Stimulated activated CD4-positive, alpha-beta T cell treated with anti-CD3 and anti-CD28 coated beads, Interleukin-1b, Interleukin-23, amount 100 ng/mL, for 24 hours (primary cell): ENCODE measurements at places on chromosomes 6 and 20.

GRCh38 chr6:127938701-127939100, 37.8 kb upstream of the THEMIS start:
- DNase-seq, result no peak

- no peak for DNase-seq
These were observed 230.2 kb upstream of the PLN start for GRCh38 chr6:118317581-118318563.

DNA sequence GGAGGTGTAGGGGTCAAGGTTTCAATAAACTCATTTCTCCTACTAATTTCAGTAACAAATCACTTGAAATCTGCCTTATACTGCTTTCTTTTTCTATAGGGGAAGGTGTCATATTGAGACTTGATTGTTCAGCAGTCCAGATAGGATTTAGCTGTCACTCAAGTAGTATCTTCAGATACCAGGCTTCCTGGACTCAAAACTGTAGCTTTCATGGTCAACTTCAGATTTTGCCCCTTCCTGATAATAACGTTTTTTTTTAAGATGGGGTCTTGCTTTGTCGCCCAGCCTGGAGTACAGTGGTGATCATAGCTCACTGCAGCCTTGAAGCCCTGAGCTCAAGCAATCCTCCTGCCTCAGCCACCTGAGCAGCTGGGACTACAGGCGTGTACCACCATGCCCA, 77.8 kb downstream of the JAG1 start:
- DNase-seq, result no peak

- DNase-seq, result no peak
These were observed 72.4 kb downstream of the FGD2 start for GRCh38 chr6:37077905-37078296.

- DNase-seq, result no peak
These were observed 78.3 kb downstream of the AKAP7 start for GRCh38 chr6:131213501-131213990.

DNA sequence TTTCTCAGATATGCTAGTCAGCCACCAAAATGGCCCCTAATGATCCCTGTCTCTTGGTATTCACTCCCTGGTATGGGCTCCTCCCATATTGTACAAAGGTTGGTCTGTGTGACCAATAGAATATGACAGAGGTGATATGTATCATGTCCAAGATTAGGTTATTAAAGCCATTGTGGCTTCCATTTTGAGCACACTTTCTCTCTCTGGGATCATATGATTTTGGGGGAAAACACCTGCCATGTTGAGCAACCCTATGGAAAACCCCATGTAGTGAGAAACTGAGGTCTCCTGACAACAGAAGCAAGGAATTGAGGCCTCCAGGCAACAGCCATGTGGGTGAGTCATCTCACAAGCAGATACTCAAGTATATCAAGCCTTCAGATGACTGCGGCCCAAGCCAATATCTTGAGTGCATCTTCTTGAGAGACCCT, 7.1 kb upstream of the ZNF318 start:
- DNase-seq, result no peak

- peak; percentile 42 for DNase-seq
These were observed 97.8 kb downstream of the ANKS1A start for GRCh38 chr6:34986845-34987246.

DNA sequence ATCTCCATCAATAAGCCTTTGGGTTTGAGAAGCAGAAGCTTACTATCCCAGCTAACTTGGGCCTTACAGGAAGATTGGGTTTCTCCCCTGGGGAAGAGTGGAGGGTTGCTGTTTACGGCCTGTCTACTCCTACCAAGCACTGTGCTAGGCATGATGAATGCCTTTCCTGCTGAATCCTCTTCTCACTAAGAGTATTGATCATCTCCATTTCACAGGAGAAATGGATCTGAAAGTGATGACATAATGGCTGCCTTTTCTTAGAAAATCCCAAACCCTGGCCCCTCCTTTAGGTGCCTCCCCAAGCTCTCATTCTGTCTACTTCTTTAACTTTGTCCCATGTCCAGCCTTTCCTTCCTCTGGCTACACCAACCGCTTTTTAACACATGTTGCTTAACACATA, 66.1 kb downstream of the TSHZ2 start:
- DNase-seq, result no peak

DNA sequence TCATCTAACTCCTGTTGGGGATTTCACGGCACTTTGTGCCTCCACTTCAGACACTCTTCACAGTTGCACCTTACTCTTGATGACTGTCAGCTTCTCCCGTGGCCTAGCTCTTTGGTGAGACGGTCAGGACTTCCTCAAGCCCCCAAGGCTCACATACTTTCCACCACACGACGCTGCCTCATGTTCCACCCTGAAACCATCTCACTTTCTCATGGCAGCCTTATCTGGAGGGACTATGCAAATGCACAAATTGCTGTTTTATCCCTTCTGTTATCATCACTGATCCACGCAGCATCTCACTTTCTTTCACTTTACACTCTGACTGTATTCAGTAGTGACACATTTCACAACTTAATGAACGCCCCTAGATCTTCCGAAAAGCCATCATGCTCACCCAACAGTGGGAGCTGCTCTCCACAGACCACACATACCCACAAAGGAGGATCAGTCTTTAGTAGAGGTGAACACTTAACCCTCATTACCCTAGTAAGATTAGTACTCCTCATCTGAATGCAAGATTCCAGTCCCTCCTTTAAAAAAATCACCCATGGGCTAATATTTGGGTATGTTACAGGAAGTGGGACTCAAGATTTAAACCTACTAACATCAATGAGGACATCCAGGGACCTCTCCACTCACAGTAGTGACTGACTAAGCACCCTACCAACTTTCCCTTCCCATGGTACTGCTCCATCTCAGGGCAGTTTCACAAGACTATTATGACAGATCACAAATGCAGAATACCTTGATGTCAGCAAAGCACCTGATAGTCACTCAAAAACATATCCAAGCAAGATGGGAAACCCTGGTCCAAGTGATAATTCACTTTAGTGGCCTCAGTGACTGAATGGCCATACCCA, 35.4 kb downstream of the FYN start:
- no peak for DNase-seq

DNA sequence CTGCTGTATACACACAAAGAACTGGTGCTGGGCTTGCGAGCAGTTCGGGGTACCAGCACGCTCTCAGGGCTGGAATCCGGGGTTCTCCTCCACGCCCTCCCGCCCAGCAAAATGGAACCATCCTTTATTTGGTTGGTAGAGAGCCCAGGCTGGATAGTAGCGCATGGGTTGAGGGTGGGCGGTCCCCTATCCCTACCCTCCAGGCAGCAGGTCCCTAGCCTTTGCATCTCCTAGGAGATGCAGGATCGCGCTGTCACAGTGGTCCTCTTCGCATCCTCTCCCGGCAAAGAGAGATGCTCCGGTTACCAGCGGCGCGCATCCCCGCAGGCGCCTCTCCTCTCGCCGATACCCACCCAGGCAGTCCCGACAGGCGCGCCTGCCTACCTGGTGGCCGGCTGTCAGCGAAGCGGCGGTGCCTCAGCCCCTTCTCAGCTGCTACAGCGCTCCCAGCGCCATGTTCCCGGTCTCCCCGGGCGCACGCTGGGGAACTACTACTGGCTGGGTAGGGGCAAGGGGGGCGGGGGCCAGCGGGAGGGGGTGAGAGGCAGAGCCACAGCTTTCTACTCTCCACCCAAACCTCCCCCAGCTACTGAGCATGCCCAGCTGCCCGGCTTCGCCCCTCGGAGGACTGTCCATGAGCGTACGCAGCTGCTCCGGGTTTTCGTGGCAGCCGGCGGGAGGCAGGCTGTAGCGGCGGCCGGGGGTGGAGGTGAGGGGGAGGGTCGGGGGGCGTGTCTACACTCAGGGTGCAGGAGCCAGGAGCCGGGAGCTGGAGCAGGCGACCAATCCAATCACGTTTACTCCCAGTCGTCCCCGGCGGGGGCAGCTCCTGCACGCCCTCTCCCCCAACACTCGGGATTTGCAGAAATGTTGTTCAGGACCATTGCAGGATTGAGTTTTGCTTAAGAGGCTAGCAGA, at the start of gene PAK5:
TSS of gene PAK5 (minus strand) at position 699 of the 918 bp plus-strand sequence. CDS start 194,748 bp downstream, outside the sequence.
- DNase-seq, result no peak

DNA sequence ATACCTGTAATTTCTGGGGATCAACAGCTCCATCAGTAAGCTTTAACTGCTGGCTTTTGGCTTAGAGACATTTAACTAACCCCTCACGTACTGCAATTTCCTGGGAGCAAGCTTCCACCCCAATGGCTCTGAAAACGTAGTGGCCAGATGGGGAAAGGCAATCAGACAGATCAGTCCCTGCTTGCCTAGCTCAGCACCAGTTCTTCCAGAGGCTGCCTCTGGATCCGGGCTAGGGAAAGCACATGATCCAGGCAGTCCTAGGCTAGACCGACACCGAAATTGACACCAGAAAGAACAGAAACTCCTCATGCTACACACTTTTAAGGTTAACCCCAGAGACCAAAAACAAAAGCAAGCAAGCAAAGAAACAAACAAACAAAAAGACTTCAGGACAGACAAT, 13.3 kb downstream of the PREP start:
- DNase-seq, result no peak

- no peak for DNase-seq
These were observed 126.8 kb upstream of the SAMD5 start for GRCh38 chr6:147381712-147382111.

DNA sequence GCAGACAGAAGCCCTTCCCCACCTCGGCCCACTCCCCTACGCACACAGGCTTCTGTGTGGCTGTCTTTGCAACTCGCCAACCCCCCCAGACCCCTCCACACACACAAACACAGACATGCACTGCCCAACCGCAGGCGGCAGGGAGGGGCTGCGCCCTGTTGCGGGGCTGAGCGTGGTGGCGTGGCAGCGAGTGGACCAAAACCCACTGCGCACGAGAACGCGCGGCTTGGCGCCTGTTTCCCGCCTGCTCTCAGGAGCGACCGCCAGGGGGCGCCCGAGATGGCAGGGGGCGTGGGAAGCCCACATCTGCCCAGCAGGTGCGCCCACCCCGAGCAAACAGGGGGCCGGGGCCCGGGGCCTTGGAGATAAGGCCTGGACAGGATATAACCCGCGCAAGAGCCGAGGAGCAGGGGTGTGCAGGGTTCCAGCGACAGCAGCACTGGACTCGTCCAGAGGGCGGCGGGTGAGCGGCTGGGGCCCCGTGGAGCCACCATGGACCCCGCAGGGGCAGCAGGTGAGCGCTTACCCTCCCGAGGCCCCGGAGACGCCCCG, at the start of gene RBPJL:
TSS of gene RBPJL (plus strand) at position 410 of the 552 bp plus-strand sequence. CDS start at position 493, 83 bp downstream.
- no peak for DNase-seq

DNA sequence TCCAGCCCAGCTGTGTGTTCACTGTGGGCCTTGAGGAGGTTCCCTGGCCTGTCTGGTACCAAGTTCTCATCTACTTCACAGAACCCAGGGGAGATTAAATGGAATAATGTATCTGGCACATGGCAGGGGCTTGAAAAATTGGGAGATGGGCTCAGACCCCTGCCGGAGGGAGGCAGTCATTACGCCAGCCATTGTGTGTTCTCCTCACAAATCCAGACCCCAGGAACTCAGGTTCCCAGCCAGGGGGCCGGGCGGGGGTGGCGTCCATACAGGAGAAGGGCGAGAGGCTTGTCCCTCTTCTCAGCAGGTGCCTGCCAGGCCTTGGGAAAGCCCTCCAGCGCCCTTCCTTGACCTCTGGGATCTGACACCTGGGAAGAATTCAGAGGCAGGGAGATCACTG, 8.1 kb downstream of the NOL4L start:
- no peak for DNase-seq

GRCh38 chr6:8130399-8130798, 28.1 kb upstream of the EEF1E1 start:
- no peak for DNase-seq

- no peak for DNase-seq
These were observed 628.3 kb downstream of the MMUT start for GRCh38 chr6:48834706-48835105.

- no peak for DNase-seq
These were observed 22.3 kb downstream of the TPBG start for GRCh38 chr6:82385961-82386360.

DNA sequence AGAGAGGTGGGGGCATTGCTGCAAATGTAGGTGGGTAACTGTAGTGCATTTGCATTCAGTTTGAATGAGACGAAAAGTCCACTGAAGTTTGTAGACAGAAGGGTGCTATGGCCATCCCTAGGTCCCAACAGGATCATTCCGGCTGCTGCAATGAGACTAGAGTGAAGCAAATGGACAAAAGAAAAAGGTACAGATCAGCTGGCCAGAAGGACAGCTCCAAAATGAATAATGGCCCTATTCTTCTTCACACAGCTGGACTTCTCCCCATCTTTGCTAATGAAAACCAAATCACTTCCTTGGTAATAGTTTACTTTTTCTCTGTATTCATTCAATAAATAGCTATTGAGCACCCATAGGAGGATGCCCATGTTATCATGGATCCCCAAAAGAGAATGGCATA, 56.4 kb upstream of the TPD52L1 start:
- DNase-seq, result no peak

DNA sequence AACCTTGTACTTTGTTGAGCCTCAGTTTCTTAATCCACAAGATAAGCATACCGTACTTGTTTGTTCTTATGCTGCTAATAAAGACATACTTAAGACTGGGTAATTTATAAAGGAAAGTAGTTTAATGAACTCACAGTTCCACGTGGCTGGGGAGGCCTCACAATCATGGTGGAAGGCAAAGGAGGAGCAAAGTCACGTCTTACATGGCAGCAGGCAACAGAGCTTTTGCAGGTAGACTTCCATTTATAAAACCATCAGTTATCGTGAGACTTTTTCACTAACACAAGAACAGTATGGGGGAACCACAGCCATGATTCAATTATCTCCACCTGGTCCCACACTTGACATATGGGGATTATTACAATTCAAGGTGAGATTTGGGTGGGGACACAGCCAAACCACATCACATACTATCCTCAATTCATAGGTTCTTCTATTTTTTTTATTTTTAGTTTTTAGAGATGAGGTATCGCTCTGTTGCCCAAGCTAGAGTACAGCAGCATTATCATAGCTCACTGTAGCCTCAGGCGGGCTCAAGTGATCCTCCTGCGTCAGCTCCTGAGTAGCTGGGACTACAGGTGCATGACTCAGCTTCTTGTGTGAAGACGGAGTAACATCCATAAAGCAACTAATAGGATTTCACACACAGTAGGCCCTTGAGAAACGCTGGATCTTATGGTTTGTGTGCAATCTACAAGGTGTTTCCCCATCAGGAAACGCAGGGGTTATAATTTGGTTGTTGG, 76.7 kb upstream of the IYD start:
- DNase-seq, result no peak

DNA sequence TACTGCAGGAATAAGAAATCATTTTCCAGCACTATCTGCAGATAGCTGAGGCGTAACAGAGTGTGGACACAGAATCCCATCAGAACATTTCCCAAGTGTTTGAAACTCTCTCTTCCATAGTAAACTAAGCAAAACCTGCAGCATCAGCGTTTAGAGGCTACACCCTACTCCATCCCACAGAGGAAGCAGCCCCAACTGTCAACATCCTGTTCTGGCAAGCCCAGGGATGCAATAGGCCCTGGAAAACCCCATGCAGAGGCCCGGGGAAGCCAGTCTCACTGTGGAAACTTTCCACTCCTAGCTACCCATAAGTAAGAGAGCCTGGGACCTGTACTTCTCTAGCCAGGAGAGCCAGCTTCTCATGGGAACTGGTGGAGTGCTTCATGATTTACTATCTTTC, 129.4 kb downstream of the LY86 start:
- DNase-seq, result no peak
